K562 (cell line): ENCODE measurements at places on chromosomes 1 and 21.
A peak's percentile ranks its signal among the peaks of the same experiment; 100 is the strongest.

DNA sequence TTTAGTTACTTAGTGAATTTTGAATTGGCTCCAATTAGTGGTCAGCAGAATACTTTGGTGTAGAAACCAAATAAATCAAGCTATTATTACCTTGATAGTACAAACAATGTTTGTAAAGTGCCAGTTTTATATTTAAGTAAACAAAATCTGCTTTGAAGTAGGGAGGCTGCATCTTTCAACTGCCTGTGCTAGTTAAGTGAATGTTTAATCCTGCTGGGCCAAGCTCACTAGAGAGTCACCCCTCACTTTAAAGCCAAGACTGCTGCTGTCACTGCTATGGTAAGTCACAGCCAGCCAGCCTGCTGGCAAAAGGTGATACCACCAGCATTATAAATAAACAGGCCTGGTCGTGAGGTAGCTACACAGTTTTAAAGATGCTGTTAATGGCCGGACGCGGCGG lies 10.3 kb upstream of the CFAP126 start:
- DNase-seq, result no peak

DNA sequence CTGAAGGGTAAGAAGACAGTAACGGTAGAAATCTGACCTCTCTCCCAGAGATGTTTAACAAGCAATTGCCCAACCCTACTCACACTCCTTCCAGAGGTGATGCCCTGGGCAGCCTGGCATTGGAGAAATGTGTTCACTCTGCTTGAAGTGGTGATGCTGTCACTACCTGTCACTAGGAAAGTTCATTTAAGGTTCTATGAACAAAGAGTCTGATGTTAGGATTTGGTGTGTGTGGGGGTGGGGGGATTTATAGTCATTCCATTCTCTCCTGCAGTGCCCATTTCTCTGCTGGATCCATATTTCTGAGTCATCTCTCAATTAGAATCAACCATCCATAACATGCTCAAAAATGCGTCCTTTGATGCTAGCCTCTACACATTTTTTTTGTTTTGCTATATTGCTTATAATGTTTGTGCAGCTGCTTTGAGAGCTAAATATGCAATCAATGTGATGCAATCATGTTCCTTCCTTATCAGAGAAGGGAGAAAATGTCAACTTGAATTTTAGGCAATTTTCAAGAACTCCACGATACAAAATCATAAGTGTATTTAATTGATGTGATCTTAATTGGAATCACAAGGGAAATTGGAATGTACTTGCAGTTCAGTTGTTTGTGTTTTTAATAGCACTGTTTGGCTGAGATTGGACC lies 173.9 kb downstream of the DUSP10 start:
- DNase-seq, result no peak

DNA sequence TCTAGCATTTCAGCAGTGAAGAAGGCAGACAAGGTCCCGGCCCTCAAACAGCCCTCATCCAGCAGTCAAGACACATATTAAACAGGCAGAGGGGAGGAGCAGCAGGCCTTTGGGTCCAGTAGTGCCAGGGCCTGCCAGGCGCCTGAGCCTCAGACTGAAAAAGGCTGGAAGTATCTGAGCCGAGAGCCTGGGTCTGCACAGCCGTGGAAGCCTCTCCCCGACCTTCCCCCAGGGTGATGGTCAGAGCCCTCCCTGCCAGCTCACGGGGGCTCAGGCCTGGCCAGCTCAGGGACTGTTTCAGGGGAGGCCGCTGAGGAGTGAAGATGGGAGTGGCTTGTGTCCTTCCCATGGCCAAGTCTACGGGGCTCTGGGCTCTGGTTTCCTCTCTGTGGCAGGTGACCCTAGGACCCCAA lies 565.2 kb downstream of the PTPRU start:
- no peak for DNase-seq

GRCh38 chr21:34939673-34940331 lies 109.3 kb downstream of the RUNX1 start:
- no peak for DNase-seq

- DNase-seq, result no peak
Observed at GRCh38 chr1:159228554-159228953, 23.9 kb downstream of the ACKR1 start.

- no peak for DNase-seq
Observed at GRCh38 chr1:106568201-106568974, 488.1 kb upstream of the PRMT6 start.

DNA sequence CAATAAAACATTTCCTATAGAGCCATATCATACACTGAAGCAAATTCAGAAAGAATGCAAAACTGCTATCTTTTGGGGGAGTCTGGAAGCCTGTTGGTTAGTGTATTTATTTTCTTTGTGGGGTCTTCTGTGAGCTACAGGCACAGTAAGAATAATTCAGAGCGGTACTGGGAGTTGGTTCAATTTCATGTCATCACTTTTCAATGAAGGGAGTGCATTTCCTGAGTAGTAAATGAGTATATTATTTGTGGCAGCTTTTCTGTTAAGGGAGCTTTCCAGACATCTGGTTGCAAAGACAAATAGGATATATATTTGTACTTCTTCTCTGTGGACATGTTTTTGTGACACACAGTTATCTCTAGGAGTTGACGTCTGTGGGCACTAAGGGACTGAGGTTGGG lies 130.6 kb downstream of the HUNK start:
- DNase-seq, result no peak

- DNase-seq, result no peak
Observed at GRCh38 chr1:47627471-47628370, 189.9 kb downstream of the FOXD2 start.

- DNase-seq, result no peak
Observed at GRCh38 chr1:81509594-81509993, 291.1 kb upstream of the ADGRL2 start.

DNA sequence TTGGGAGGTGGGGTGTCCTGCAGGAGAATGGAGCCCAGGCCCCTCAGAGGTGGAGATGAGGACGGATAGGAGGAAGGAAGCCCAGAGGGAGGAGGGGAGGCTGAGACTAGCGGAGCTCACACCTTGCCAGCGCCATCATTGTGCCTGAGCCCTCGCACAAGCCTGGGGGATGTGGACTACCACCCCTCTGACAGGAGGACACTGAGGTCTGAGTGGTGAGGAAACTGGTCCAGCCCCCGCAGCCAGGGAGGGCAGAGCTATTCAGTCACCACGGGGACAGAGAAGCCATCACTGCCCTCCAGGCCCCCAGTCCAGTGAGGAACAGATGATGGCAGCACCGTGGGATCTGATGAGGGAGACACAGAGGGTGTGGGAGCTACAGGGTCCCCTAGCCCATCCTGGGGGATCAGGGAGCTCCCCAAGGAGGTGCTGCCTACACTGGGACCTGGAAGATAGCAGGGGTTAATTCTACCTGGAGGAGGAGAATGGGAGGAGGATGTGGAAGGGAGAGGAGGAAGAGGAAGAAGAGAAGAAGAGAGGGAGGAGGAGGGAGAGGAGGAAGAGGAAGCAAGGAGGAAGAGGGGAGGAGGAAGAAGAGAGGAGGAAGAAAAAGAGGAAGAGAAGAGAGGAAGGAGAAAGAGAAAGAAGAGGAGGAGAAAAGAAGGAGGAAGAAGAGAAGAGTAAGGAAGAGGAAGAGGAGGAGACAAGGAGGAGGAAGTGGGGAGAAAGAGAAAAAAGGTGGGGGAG lies 31.0 kb downstream of the MATN1 start:
- no peak for DNase-seq

GRCh38 chr1:162937716-162938395 lies 76.9 kb upstream of the CCDC190 start:
- DNase-seq, result no peak

DNA sequence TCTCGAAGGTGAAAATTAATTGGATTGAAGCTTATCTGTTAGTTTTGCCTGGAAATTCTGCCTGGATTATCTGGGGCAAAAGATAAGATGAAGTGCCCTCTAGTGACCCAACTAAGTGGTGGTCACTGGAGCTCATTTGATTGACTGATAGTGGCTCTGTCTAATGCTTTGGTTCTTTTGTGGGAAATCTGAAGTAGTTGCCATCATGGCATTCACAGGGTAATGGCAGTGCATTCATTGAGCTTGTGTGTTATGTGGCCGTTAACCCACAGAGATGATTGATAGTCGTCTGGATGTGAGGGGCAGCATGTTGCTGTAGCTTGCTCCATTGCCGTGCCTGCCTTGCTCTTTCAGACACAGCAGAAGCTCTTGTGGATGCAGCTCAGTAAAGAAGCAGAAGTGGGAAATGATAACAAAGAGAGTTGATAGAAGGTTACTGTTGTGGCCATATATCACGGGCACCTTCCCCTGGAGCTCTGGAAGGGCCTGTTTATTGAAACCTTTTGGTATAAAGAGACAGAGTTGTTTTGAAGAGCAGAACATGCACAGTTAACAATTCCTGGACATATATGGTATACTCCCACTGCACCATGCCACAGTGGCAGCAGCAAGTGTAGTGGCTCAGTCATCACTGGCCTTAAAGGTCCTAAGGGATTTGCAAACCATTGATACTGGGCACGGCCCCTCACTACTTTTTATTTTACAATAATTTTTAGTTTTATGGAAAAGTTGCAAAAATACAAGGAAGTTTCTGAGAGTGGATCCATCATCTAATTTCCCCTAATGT lies 42.0 kb downstream of the CXADR start:
- DNase-seq, result no peak

DNA sequence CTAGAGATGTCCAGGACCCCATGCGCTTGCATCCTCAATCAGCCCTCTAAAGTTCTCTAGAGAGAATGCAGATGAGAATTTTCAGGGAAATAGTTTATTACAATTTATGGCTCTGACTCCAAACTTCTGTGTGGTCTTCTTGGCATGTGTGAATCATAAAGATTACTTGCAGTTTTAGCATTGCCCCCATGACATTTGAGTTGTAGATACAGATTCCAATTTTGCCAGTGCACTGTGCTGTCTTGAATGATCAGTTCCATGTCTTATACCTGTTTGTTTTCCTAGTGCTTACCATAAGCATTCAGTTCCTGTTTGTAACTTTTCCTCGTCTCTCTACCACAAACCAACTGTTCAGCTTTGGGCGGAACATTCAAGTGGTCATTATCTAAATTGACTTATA lies 4.8 kb downstream of the KRTAP21-3 start:
- DNase-seq, result no peak

DNA sequence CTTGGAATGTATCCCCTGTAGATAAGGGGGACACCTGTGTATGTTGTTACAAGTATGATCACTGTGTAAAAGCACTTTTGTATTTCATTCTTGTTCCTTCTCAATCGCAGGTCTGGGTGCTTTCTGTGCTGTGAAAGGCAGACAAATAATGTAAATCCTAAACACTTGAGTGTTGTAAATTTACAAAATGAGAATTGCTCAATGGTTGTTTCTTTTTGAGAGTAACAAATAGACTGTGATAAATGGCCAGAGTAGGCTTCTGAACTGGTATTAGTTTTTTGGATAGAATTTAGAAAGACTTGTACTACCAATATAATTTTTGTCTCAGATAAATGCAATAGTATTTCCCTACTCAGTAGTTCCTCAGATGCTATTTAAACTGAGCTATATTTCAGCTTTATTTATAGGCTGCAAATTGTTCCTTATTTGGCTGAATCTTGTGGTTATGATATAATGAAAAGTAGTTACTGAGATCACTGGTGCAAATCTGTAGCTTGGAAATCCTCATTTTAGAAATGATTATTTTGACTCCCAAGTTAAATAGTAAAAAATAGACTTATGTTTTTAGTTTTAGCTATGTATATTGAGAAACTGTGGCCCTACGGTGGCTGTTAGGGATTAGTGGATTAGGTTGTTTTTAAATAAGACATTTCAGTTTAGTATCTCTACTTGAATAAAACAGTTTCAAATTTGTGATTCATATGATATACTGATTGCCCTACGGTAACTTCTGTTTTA lies 9.2 kb downstream of the BACH1 start:
- no peak for DNase-seq

DNA sequence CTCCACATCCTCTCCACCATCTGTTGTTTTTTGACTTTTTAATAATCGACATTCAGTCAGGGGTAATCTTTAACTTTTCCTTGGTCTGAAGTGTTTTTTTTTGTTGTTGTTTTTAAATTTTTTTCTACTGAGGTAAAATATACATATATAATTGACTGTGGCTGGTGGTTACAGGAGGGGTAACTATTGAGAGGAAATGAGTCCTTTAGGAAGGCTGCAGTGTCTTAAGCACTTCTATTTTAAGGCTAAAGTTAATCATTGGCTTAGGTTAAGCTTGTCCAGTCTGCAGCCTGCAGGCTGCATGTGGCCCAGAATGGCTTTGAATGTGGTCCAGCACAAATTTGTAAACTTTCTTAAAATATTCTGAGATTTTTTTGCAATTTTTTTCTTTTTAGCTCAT lies 172.5 kb downstream of the CTH start:
- DNase-seq, result no peak

- DNase-seq, result no peak
Observed at GRCh38 chr1:67977756-67978155, 72.7 kb downstream of the DIRAS3 start.

- no peak for DNase-seq
Observed at GRCh38 chr21:39805983-39806382, 61.0 kb downstream of the IGSF5 start.

- DNase-seq, result no peak
Observed at GRCh38 chr21:38591218-38591537, 92.9 kb upstream of the ERG start.

- DNase-seq, result no peak
Observed at GRCh38 chr1:102897557-102897956, 210.8 kb downstream of the COL11A1 start.

- DNase-seq, result no peak
Observed at GRCh38 chr21:35338281-35338680, 289.2 kb upstream of the RUNX1 start.

- DNase-seq, result no peak
Observed at GRCh38 chr21:44710294-44710665, 1.1 kb downstream of the TSPEAR start.

DNA sequence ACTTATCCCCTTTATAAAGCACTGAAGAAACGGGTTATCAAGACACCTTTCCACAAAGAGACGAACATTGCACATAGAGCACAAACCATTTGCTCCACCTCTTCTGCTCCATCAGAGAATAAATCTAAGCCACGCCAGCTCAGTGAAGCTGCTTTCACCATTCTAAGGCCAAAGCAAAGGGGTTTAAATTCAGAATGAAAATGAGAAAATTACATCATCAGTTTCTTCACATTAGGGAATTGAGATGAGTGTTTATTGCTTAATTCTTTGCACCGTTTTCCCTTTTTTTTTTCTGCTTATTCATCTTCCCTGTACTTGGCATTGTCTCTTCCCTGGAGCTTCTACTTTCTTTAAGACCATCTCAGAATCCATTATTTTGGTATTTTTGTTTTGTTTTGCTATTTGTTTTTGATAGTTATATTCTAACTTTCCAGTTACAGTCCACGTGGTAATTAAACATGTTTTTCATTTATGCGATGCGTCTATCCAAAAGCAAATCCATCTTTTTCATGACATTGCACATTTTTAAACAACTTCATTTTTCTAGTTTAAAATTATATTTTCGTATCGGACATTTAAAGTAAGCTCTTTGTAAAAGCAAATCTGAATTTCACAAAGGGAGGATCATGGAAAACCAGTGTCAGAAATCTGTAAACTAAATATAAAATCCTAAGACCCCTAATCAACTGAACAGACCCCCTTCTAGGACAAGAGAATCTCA lies 1.9 kb upstream of the OR2T34 start:
- DNase-seq, result no peak

- peak; percentile 54 for DNase-seq
Observed at GRCh38 chr1:174964972-174965361, 34.8 kb upstream of the CACYBP start.
